ENCODE measurements at places on chromosomes 3 and 15. TPM values are rescaled to one million over a fixed set of nuclear protein-coding genes. Genes with fewer than 3 reads are reported as not detected.

DNA sequence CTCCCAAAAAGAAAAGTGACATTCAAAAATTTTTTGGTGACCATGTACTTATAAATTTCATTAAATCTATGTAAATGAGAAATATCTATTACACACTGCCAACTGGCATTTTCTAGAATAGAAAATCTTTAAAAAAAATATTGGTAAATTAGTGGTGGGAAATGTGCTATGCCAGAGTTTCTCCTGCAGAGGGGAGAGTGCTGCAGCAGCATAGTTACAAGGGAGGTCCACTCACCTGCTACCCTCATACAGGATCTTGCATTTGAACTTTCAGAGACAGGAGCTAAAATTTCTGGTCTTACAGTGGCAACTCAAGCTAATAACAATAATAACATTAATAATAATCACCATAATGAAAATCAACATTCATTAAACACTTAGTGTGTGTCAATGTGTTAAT, 459.6 kb downstream of the NSUN3 start:
- no peaks in the 10 kb centered on the region for H3K27me3 ChIP-seq
- H3K27ac ChIP-seq, result no peak overlapping the region
- no peak for DNase-seq

Gene SLC24A5
- not detected for polyA plus RNA-seq

GRCh38 chr15:59739557-59740186, 50.6 kb upstream of the BNIP2 start:
- H3K36me3 ChIP-seq, result no peaks in the 10 kb centered on the region
- H3K27ac ChIP-seq, result no peak overlapping the region
- peaks cover 3% of the 10 kb centered on the region for H3K27me3 ChIP-seq
- DNase-seq, result no peak
- no peak overlapping the region for H3K4me3 ChIP-seq

DNA sequence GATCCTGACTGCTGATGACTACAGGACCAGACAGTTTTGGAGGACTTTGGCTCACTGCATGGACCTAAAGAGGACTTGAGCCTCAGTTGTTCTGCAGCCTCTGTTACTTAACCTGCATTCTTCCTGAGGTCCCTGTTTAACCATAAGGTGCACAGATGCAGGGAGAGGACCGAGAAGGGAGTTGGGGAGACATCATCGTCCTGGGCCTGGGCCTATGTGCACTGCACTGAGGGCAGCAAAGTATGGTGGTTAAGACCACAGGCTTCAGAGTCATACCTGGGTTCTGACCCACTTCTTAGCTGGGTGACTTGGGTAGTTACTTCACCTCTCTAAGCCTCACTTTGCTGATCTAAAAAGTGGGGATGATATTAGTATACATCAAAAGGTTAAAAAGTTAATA, 21.9 kb downstream of the KY start:
- H3K36me3 ChIP-seq, result peaks cover 13% of the 10 kb centered on the region
- DNase-seq, result no peak
- H3K27ac ChIP-seq, result no peak overlapping the region
- H3K4me1 ChIP-seq, result peaks cover 22% of the 10 kb centered on the region

- no peak for DNase-seq
- no peak overlapping the region for H3K4me3 ChIP-seq
- H3K4me1 ChIP-seq, result peaks cover under 1% of the 10 kb centered on the region
- no peaks in the 10 kb centered on the region for H3K36me3 ChIP-seq
- peaks cover 14% of the 10 kb centered on the region for H3K27me3 ChIP-seq
These were observed 4.0 kb upstream of the DENND6A start for GRCh38 chr3:57696801-57697321.

DNA sequence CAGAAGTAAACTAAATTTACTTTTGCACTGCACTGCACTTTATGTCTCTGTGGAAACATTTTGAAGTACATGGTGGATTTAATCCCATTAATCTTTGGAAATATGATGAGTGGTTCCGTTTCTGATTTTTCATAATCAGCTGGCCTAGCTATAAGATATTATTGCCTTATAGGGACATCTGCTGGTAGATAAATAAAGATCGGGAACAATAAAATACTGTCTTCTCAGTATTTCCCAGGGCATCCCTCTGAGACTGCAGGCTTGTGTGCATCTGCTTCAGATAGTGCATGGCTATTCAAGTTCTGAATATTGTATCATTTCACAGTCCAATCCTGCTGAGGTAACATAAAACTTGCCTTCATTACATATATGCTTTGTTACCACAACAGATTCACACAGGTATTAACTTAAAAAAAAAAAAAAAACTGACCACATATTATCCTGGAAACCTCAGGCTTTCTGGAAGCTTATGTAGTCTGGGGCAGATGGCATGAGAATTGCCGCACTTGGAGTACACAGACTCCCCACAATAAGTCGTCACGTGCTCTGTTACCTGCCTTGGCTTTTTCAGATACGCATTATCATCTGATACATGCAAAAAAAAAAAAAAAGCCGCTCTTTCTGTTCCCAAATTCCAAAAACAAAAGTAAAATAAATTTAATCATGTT, 330.8 kb upstream of the AGTR1 start:
- no peaks in the 10 kb centered on the region for H3K36me3 ChIP-seq
- H3K27me3 ChIP-seq, result peaks cover 2% of the 10 kb centered on the region
- H3K27ac ChIP-seq, result no peak overlapping the region
- no peak overlapping the region for H3K4me3 ChIP-seq
- H3K4me1 ChIP-seq, result no peaks in the 10 kb centered on the region

- no peaks in the 10 kb centered on the region for H3K36me3 ChIP-seq
- H3K27me3 ChIP-seq, result peaks cover 3% of the 10 kb centered on the region
- no peak for DNase-seq
- no peak overlapping the region for H3K4me3 ChIP-seq
These were observed 72.9 kb downstream of the RIOX2 start for GRCh38 chr3:97899331-97899730.

GRCh38 chr3:5188419-5189221, 1.1 kb downstream of the EDEM1 start:
- peak overlapping the region; percentile 96 for H3K4me3 ChIP-seq
- H3K36me3 ChIP-seq, result peaks cover 5% of the 10 kb centered on the region
- H3K27ac ChIP-seq, result peak overlapping the region; percentile 93

Gene FEZF2
- not detected for polyA plus RNA-seq

DNA sequence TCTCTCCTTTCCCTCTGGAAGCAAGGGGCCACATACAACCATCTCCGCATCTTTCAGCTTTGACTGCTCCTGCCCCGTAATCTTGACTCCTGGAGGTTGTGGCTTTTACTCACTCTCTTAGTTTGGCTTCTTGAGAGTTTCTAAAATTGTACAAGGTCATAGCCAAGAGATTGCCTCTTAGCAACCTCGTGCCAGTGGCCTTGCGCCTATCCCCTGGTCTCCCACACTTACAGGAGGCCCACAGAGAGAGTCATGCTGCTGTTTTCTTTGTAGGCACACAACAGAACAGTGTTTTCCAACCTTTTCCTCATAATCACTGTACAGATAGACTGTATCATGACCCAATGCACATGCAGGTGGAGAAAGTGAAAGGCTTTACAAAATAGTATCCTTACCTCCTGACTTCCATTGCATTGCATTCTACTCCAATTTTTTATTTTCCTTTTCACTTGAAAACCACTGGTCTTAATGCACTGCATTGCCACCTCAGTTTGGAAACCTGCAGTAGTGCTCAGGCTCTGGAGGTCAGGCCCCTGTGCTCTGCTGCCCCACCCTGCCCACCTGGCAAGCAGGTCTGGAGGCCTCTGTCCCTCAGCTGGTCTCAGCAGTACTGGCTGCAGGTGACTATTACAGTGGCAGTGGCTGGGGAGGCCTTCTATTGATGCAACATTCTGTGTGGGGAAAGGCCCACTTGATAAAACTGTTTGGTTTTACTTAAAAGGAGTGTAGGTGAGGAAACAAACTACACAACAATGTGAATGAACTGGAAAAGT, 156.2 kb downstream of the DNAJB8 start:
- no peak overlapping the region for H3K27ac ChIP-seq
- no peak overlapping the region for H3K4me3 ChIP-seq
- H3K36me3 ChIP-seq, result peaks cover 7% of the 10 kb centered on the region
- H3K4me1 ChIP-seq, result no peaks in the 10 kb centered on the region
- no peak for DNase-seq

Gene RSL24D1
- polyA plus RNA-seq, result 123 TPM

Gene GNAT1
- polyA plus RNA-seq, result not detected

Gene UBAP1L
- 0.26 TPM for polyA plus RNA-seq

Gene TM4SF4
- not detected for polyA plus RNA-seq

Gene KATNBL1
- 26.9 TPM for polyA plus RNA-seq

Gene NR2E3
- not detected for polyA plus RNA-seq

Gene UBR1
- polyA plus RNA-seq, result 12.1 TPM

- peaks cover 12% of the 10 kb centered on the region for H3K36me3 ChIP-seq
- no peak overlapping the region for H3K4me3 ChIP-seq
- H3K27me3 ChIP-seq, result peaks cover 2% of the 10 kb centered on the region
- H3K27ac ChIP-seq, result no peak overlapping the region
These were observed 19.4 kb downstream of the IFT57 start for GRCh38 chr3:108202834-108203233.

Gene PLXNA1
- polyA plus RNA-seq, result 0.06 TPM

Gene TM6SF1
- 17.9 TPM for polyA plus RNA-seq

DNA sequence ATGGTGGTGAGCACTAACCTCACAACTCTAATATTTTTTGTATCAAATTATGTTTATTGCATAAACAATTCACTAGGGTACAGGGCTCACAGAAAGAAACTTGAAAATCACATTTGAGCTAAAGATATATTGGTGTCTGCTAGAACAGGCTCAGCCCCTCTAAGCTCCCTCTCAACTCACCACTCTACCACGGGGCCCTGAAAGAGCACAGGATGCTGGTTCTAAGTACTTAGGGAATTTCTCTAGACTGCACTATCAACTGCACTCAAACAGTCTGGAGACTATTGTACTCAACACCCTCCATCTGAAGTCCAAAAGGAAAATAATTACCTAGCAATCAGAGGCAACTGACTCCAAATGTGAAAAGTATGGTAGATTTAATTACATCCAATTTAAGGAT, 98.7 kb upstream of the STRIT1 start:
- DNase-seq, result no peak
- H3K27me3 ChIP-seq, result peaks cover 2% of the 10 kb centered on the region
- H3K36me3 ChIP-seq, result no peaks in the 10 kb centered on the region
- H3K27ac ChIP-seq, result no peak overlapping the region
- H3K4me1 ChIP-seq, result no peaks in the 10 kb centered on the region
- no peak overlapping the region for H3K4me3 ChIP-seq

GRCh38 chr3:132268956-132269355, 48.3 kb upstream of the ACP3 start:
- no peaks in the 10 kb centered on the region for H3K4me1 ChIP-seq
- H3K4me3 ChIP-seq, result no peak overlapping the region
- H3K27me3 ChIP-seq, result peaks cover 2% of the 10 kb centered on the region
- no peak for DNase-seq
- H3K36me3 ChIP-seq, result no peaks in the 10 kb centered on the region

GRCh38 chr3:149845570-149846244, 32.7 kb downstream of the RNF13 start:
- H3K27ac ChIP-seq, result no peak overlapping the region
- H3K27me3 ChIP-seq, result no peaks in the 10 kb centered on the region
- peaks cover 81% of the 10 kb centered on the region for H3K4me1 ChIP-seq
- no peak overlapping the region for H3K4me3 ChIP-seq

- H3K4me3 ChIP-seq, result no peak overlapping the region
- no peaks in the 10 kb centered on the region for H3K36me3 ChIP-seq
- H3K27ac ChIP-seq, result no peak overlapping the region
- H3K27me3 ChIP-seq, result peaks cover 4% of the 10 kb centered on the region
These were observed 2.9 kb downstream of the PHGR1 start for GRCh38 chr15:40353697-40354096.

Gene EXD1
- not detected for polyA plus RNA-seq

Gene KIF7
- polyA plus RNA-seq, result not detected

Gene WDR93
- 0.16 TPM for polyA plus RNA-seq

Gene EDEM1
- 15.3 TPM for polyA plus RNA-seq

Data from immature natural killer cell (primary cell).